Astrocyte (in vitro differentiated cells and primary cell): ENCODE measurements at places on chromosomes 2 and 18.

DNA sequence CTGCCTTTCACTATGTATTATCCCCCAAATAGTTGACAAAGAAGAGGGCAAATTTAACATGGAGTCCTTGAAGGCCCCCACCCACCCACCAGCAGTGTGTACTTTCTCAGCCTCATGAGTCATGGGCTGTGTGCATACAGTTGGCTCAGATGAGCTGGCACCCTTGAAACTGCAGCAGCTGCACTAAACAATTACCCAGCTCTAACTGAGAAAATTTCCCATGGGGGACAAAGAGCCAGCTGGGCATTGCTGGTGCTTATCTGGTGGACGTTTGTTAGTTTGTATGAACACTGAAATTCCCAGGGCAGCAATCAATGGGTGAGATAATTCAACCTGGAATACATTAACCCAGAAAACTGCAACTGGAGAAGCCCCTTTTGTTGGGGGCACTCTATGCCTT lies 131.7 kb downstream of the GCA start:
- DNase-seq: peak; percentile 59

DNA sequence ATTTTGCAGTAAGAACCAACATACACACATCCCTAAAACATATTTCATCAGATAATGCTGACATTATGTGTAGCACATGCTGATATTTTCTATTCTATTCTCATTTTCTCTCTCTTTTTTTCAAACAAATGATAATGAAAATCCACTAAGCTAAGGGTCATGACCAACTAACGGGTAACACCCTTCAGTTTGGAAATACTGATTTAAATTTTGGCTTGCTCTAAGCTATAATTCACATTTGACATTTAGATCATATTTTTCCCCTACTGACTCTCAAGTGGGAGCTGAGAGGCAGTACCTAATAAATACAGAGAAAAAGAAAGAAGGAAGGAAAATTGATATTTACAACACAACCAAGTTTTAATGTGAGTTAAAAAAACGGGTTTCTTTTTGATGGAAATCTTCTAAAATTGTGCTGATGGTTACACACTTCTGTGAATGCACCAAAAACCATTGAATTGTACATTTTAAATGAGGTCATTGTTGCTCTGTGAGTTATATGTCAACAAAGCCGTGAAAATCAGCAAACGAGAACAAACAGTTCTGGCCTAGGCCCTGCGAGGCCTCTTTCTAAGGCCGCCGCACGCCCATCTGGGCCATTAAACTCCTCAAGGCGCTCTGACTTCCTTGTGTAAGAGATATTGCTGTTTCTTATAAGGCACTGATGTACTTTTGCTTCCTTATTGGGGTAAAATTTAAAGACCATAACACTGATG lies 124.2 kb downstream of the GALR1 start:
- DNase-seq: no peak

- no peak for DNase-seq
Measured at GRCh38 chr2:107801498-107801897, 25.2 kb upstream of the RGPD4 start.

- peak; percentile 69 for DNase-seq
Measured at GRCh38 chr2:64404002-64404731, 49.8 kb upstream of the LGALSL start.

DNA sequence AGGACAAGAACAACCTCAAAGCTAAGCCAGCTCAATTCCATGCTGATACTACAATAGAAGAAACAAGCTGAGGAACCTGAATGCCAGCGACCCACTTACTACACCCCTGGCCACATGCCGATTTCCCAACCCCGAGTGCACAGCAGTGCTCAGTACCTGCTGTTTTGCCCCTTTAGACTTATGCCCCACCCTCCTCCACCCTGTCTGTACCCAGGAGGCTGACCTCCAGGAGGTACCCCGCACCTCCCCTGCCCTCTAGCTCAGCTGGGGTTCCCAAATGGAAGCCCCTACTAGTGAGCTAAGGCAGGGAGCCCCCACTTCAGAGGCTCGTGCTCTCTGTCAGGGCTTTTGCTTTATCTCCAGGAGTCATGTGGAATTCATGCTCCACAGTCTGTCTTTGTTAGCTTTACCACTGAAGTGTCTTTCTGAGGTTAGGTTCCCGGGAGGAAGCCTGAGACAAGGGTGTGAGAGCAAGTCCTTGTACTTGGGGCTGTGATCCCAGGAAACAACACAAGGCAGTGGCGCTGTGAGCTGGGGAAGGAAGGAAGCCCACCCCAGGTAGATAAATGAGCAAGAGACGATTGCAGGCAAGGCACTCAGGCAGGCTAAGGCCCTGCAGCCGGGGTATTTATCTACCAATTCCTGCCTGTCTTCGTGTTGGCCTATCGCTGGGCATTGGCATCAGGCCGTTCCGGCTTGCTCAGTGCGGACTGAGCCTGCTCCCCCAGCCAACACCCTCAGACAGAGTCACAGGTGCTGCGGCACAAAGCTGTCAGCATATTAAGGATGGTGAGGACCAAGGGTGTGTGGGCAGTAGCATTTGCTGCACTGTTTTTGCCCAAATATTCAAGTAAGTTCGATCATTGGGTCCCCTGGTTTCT lies 220.5 kb downstream of the CYP26B1 start:
- DNase-seq: no peak

GRCh38 chr2:136482966-136483365 lies 282.4 kb upstream of the THSD7B start:
- no peak for DNase-seq

DNA sequence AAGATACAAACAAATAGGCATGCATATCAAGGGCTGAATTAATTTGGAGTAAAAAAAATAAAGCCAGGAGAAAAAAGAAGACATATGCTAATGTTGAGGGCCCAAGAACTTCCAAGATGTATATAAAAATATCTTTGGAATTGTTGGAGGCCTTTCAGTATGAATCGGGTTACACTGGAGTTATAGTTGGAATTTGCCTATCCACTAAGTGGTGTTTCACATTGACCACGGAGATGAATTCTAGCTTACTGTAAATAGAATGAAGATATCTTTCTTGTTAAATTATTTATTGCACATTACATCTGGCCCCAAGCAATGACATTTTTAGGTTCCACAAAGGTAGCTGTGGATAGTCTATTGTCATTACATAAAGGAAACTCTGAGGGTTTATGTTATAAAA lies 38.5 kb upstream of the TRIB2 start:
- DNase-seq: no peak

DNA sequence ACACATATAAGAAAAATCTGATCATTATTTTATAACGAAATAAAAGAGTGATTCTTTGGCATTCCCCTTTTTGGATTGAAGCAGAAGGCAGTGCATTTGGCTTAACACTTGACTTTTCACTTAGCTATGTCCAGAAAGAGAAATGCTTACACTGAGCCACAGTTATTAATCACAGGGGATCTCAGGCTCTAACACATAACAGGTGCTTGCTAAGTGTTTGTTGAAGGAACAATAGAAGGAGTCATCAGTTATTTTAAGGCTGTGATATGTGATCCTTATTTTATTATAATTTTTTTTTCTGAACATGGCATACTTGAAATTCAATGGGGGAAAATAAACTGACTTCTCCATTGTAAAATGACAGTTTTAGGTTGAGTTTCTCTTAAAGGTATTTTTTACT lies 209.5 kb downstream of the UBE2E3 start:
- peak; percentile 44 for DNase-seq

GRCh38 chr2:3487432-3487831 lies 31.9 kb downstream of the ADI1 start:
- no peak for DNase-seq

GRCh38 chr2:86397986-86398385 lies 43.2 kb upstream of the KDM3A start:
- peak; percentile 4 for DNase-seq
